Stimulated activated CD8-positive, alpha-beta memory T cell treated with anti-CD3 and anti-CD28 coated beads, Interleukin-4, amount 100 ng/mL, for 1 hour (primary cell): ENCODE measurements at places on chromosomes 5 and 9.

DNA sequence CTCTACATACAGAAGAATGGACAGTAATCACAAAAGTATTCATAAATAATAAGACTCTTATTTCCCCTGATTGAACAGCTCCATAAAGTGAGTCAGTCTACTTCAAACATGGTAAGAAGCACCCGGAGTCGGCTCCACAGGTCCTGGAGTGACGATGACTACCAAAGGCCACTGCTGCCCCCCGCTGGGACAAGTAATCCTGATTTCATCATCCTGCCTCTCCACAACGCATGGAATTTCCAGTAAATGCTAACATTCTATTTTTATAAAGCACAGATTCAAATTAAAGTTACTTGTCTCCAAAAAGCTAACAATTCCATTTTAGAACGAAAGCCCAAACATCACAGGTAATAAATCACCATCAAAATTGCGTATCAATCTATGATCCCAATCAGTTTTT lies 16.2 kb downstream of the ATPSCKMT start:
- no peak for DNase-seq

DNA sequence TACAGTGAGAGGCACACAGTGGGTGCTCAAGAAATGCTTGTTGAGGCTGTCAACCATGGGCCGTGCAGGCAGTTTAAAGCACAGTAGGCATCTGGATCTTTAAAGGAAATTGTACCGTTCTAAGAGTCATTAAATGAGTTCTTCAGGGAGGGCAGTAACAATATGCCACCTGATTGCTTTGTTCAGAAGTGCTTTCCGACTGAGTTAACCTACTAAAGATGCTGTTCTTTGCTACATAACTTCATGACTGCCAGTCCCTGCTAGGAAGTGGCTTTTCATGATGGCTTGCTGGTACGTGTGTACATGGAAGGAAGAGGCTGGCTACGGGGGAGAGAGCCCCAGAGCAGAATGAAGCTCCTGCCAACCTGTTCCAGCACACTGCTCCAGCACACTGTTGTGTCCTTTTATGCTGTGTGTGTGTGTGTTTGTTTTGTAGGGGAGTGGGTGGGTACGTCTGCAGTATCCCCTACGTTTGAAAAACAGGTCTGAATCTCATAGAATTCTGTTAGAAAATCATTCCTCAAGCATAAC lies 41.9 kb upstream of the PPP2R2B start:
- no peak for DNase-seq

GRCh38 chr9:87149799-87150198 lies 202.5 kb upstream of the GAS1 start:
- no peak for DNase-seq

GRCh38 chr5:159098603-159099436 lies 896 bp downstream of the EBF1 start:
- no peak for DNase-seq

GRCh38 chr9:136232969-136233368 lies 12.6 kb downstream of the QSOX2 start:
- no peak for DNase-seq

DNA sequence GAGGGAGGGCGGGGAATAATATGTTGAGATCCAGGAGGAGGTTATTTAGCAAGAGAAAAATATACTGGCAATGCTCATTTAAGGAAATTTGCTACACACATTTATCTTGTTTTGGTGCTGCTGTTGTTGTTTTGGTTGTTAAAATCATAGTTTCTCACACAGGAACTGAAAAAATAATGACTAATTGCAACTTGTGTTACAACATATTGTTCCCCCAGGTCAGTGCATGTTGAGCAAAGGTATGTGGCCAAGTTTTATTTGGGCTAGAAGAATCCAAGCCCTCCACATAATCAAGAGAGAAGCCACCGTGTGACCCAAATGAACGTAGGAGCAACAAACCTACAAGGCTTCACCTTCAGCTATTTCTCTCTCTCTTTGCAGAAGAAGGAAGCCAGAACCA lies 220.3 kb upstream of the DAPK1 start:
- no peak for DNase-seq

GRCh38 chr9:82117026-82117811 lies 128.6 kb downstream of the SPATA31D1 start:
- DNase-seq: no peak

DNA sequence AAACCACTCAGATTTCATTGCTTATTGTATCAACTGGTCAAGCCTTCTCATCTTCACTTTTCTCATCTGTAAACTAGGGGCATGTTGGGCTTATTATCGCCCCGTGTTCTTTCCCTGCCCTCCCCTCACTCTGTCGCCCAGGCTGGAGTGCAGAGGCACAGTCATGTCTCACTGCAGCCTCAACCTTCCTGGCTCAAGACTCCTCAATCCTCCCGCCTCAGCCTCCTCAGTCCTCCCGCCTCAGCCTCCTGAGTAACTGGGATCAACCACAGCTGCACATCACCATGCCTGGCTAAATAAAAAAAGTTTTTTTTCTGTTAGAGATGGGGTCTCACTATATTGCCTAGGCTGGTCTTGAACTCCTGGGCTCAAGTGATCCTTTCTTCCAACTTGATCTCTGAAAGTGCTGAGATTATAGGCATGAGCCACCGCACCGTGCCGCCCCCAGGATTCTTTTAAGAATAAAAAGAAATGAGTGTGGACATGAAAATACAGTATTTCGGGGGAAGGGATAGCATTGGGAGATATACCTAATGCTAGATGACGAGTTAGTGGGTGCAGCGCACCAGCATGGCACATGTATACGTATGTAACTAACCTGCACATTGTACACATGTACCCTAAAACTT lies 2.0 kb downstream of the MAML1 start:
- no peak for DNase-seq
